ENCODE measurements at places on chromosomes 11 and 22. TPM values are rescaled to one million over a fixed set of nuclear protein-coding genes. Genes with fewer than 3 reads are reported as not detected.

DNA sequence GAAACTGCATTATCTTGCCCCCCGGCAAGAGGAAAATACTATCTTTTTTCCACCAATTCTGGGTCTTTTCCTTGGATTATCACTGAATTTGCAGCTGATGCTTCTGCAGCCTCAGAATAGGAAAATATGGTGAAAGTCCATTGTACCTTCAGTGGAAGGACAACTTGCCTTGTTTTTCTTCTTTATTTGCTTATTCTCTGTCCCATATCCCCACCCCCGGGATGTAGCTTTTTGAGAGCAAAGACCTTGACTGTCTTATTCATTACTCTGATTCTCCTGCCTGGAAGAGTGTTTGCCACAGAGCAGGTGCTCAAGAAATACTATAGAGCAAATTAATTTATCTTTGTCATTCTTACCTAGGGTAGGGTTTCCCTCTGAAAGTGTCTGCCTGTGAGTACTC is 29.5 kb downstream of the UBASH3B start:
- H3K36me3 ChIP-seq, result no peaks in the 10 kb centered on the region
- no peak for DNase-seq
- no peaks in the 10 kb centered on the region for H3K4me1 ChIP-seq
- no peak overlapping the region for H3K4me3 ChIP-seq
- no peak overlapping the region for H3K27ac ChIP-seq

The TRIM51 gene
- not detected for polyA plus RNA-seq

DNA sequence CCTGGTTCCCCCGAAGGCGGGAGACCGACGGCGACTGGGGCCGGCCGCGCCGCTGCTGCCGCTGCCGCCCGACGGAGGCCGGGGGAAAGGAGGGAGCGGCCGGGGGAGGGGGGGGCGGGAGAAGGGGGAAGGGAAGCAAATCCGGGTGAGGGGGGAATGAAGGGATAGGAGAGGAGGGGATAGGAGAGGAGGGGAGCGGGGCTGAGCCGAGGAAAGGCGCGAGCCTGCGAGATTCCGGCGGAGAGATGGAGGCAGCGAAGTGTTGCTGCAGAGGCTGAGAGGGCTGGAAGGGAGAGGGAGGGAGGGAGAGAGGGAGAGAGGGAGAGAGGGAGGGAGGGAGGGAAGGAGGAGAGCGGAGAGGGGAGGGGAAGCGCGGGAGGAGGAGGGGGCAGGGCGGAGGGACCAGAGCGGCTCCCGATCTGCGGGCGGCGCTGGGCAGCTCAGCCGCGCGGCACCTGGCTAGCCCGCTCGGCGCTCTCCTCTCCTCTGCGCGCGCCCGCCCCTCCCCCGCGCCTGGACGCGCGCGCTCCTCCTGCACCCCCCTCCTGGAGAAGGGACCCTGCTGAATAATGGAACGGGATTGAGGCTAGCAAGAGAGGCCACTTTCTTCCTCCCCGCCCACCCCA is 52.3 kb downstream of the SLC22A12 start:
- no peak overlapping the region for H3K4me3 ChIP-seq
- peaks cover 6% of the 10 kb centered on the region for H3K27me3 ChIP-seq
- H3K4me1 ChIP-seq, result no peaks in the 10 kb centered on the region

The SPDYC gene
- not detected for polyA plus RNA-seq

DNA sequence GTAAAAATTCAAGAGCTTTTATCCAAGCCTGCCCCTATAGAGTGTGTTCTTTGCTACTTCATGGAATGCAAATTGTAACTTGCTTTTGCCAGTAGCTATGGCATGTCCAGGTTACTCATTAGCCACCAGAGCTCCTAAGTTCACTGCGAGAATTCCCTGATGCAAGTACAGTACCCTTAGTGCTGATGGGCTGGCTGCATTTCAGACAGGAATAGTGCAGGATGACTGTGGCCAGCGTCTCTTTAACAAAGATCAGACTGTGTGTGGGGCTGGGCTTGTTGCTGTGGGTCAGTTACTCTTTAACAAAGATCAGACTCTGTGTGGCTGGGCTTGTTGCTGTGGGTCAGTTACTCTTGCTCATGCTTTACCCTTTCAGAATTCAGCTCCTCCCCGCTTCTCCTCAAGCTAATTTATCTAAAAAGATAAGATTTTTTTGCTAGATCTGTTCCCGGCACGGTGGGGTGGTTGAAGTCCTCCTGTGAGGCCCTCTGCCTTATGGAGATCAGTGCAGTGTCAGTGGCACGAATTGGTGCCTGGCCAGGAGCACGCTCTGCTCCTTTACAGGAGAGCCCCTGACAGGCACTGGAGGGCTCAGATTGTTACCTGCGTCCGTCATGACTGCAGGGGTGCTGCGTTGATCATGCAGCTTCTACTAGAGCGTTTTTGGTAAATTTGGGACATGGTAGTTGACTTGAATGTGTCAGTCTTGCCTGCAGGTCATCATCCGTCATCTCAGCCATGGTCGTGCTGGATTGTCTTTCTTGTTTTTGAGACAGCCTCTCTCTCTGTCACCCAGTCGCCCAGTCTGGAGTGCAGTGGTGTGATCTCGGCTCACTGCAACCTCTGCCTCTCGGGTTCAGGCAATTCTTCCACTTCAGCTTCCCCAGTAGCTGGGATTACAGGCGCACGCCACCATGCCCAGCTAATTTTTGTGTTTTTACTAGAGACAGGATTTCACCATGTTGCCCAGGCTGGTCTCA is 27.0 kb downstream of the AP2A2 start:
- no peaks in the 10 kb centered on the region for H3K4me1 ChIP-seq
- DNase-seq, result no peak
- no peaks in the 10 kb centered on the region for H3K36me3 ChIP-seq
- no peak overlapping the region for H3K27ac ChIP-seq
